ENCODE measurements at places on chromosomes 16 and 17.

- DNase-seq = no peak
Observed at GRCh38 chr17:75603123-75603522, 15.5 kb downstream of the MYO15B start.

GRCh38 chr17:7315570-7316235 lies 543 bp upstream of the GPS2 start:
- DNase-seq = no peak

DNA sequence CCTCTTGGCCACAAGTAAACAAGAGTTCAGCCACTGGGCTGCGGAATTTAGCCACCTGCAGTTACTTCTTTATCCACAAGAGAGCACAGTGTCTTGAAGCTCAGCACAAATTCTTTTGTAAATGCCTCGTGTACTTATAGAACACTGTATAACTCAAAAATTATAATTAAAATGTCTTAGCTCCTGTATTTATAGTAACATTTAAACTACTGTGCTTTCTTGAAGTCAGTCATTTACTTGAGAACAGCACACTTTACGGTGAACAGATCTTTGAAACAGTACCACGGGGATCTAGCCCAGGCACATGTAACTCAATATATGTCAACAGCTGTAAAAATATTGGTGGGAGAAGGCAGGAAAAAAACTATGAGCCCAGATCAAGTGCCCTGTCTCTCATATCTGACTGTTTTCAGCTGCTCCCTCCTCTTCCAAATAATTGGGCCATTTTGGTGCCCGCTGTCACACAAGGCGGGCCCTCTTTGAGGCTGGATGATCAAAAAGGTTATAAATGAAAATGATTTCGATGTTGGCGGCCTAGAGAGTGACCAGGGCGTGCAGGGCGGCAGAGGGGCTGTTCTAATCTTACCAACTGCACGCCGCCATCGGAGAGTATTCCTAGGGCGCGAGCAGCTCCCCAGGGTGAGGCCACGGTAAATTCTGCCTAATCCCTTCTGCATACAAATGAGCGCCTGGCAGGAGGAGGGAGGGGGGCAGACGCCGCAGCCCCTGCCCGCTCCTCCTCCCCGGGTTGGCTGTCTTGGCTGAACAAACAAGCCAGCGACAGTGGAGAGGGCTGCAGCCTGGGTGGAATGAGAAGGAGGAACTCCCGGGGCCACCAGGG lies 183.2 kb downstream of the C16orf78 start:
- DNase-seq = peak; percentile 30

GRCh38 chr17:57938061-57938502 lies 17.1 kb downstream of the CUEDC1 start:
- peak; percentile 59 for DNase-seq

- no peak for DNase-seq
Observed at GRCh38 chr17:80768936-80769335, 222.7 kb upstream of the CHMP6 start.

DNA sequence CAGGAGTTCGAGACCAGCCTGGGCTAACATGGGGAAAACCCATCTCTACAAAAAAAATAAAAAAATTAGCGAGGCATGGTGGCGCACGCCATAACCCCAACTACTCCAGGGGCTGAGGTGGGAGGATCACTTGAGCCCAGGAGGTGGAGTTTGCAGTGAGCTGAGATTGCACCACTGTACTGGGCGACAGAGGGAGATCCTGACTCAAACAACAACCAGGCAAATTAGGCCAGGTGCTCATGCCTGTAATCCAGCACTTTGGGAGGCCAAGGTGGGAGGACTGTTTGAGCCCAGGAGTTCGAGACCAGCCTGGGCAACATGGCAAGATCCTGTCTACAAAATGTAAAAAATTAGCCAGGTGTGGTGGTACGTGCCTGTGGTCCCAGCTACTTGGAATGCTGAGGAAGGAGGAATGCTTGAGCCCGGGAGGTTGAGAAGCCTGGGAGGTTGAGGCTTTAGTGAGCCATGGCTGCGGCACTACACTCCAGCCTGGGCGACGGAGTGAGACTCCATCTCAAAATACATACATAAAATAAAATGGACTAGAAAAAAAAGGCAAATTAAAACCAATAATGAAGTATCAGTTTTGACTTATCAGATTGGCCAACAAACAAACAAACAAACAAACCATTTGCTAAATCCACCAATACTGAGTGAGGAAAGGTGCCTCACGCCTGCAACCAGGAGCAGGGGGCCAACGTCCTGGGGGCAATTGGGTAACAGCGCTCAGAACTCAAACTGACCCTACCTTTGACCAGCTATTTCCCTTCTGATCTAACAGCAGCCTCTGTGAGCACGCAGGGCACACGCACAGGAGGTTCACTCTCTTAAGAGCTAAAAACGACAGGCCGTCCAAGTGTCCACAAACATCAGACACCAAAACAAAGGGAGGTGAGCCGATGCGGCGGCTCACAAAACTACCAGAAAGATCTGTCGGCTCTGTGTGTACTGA lies 19.4 kb upstream of the FASN start:
- DNase-seq = no peak

DNA sequence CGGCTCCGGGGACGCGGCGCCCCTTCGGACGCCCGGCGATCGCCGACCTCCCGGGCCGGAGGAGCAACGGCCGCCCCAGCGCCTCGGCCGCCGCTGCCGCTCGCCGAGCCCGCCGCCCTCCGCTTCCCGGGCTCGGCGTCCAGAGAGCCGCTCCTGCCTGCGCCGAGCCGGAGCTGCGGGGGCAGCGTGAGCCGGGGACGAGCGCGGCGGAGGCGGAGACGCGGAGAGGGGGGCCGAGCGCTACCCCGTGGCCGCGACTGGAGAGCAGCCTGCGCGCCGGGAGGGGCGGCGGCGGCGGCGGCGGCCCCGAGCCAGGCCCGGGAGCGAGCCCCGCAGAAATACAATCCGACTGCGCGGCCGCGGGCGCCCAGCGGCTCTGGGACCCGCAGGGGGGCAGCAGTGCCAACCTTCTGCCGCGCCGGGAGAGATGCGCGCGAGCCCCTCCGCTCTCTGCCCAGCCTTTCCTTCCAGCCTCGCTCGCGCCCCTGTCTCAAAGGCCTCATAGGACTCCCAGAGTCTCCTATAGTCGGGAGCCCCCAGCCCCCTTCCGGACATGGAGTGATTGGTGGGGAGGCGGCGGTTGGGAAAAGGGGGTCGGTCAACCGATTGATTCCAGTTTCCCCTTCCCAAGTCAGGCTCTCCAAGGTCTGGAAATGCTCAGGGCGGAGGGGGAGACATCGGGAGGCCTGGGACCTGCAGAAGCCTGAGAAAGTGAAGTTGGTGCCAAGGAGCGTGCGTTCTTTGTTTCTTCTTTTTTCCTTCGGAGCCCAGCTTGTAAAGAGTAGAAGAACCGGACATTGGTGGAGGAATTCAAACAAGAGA lies 1.0 kb upstream of the SDK2 start:
- peak; percentile 48 for DNase-seq

- peak; percentile 73 for DNase-seq
Observed at GRCh38 chr17:16443511-16444257, 28.3 kb downstream of the TRPV2 start.

DNA sequence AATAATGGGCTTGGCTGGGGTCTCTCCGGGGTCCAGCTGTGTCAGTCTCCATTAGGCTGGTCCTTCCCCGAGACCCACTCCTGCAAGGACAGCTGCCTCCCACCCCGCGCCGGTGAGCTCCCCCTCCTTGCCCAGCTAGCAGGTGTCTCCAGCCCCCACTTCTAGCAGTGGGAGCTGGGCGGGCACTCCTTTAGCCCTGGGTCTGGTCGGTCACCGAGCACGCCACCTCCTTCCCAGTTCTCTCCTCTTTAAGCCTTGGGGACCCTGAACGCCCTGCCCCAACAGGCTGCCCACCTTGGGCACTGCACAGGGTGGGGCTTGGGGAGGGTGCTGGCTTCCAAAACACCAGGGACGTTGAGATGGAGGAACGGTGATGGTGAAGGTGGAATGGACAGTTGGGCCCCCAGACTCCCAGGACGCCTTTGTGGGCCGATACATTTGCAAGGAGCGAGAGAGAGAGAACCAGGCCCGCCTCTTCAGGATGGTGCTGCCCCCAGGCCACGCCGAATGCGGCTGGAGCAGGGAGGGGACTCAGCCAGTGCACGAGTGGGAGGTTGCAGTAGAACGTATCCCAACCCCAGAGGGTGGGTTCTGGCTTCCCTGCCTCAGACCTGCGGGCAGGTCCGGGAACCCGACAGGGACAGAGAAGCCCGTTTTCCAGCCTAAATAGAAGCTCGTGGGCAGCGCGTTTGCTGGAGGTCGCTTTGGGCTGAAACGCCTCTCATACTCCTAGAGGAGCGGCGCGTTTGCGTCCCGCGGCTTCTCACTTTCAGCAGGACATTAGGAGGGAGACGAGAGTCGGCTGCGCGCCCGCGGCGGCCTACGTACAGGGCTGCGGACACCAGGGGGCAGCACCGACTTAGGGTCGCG lies 10.7 kb downstream of the TBX2 start:
- DNase-seq = peak; percentile 39

- no peak for DNase-seq
Observed at GRCh38 chr16:9647981-9648701, 534.1 kb downstream of the GRIN2A start.

DNA sequence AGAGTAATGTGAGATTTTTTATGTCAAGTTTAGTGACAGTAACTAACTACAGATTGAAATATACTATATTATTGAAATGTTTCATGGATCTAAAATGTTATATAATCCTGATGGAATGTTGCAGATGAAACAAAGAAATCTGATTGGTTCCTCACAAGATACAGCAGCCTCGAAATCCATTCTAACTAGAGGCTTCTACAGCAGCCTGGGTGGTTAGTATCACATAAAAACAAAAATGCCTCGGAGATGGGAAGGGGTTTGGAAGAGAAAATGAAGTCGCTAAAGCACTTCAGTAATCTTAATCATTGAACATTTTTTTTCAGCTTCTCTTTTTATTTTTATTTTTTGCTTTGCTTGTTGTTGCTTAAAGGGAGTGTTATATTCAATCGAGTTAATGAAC lies 75.2 kb downstream of the TANC2 start:
- no peak for DNase-seq

DNA sequence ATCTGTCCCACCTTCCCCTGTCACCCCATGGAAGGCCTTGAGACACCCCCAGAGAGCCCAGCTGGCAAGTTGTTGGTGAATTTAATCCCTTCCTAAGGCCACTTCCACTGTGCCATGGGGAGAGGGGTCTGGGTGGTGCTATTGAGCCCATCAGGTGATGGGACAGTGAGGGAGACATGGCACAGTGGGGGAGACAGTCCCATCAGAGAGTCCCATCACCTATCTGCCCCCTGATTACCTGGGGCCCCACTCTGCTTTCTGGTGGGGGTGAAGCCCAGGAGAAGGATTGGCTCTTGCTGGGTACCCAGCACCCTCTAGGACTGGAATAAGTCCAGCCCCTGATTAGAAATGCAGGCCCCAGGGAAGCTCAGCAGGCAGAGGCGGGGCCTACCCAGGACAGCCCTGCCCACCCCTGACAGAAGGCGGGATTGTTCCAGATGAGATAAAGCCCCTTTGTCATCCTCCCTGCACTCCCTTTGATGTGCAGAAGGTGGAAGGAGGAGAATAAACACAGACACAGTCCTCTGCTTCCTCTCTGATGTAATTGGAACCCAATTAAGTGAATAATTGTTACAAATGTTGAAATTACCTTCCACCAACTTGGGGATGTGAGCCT lies 18.9 kb downstream of the TMEM132E start:
- DNase-seq = no peak

- DNase-seq = no peak
Observed at GRCh38 chr16:82016263-82016662, 5.0 kb upstream of the SDR42E1 start.

DNA sequence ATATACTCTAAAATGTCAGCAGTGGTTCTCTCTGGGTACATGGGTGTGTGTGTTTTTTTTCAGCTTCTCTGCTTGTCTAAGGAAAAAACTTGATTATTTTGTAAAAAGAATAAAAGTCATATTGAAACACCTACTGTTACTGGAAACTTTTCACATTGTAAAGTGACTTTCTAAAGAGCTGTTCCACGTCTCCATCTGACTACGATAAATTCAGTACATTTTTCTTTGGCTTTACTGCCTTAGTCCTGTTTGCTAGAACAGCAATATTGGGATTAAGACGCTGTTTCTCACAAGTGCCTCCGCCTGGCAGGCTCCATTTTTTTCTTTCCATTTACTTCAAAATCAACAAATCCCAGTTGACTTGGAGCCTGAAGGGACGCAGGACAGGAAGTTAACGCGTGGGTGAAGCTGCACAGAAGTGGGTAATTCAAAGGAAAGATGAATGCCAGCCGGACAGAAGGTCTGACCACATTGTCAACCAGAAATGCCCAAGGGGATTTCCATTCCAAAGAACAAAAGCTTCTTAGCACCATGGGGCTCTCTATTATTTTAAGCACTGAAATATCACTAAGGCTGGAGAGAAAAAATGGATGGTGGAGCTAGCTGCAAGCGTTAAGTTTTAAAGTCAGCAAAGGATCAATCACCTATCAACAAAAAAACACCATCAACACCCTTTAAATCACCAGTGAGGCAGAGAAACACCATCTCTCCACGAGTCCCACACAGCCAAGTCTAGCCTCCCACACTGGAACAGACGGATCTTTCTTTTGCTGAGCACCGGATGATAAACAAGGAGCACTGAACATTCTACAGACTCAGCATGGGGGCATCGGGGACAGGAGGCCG lies 8.4 kb downstream of the GLOD4 start:
- no peak for DNase-seq

DNA sequence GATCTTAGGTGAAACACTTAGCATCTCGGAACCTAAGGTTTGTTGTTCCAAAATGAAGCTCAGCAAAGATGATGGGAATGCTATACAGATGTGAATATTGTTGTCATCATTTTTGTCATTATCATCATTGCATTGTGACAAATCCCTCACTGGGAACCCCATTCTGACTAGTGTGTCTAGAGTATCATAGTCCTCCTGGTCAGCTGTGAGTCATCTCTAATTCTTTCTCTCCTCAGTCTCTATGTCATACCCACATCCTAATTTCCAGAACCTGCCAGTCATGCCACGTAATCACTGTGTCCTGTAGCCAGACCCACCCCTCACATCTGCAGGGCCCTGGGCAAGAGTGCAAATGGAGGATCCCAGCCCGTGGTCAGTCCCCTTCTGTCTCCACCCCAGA lies 60.5 kb upstream of the CLEC3A start:
- no peak for DNase-seq

DNA sequence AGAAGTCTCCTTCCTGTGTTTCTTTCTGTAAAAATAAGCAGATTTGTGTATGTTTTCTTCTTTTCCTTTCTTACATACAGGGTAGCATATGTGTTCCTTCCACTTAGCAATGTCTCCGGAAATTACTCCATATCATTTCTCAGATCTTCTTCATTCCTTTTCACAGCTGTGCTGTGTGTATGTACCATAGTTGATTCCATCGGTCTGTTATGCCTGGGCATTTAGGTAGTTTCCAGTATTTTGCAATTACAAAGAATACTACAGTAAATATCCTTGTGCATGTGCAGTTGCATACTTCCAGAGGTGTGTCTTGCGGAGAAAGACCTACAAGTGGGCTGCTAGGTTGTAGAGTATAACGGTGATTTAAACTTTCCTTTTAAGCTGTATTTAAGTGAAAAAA lies 69.8 kb downstream of the CLEC16A start:
- DNase-seq = no peak

GRCh38 chr17:61756561-61756960 lies 106.8 kb downstream of the BRIP1 start:
- DNase-seq = no peak

- DNase-seq = no peak
Observed at GRCh38 chr16:80377096-80377956, 163.5 kb upstream of the DYNLRB2 start.

- DNase-seq = no peak
Observed at GRCh38 chr17:703081-703875, 11.4 kb downstream of the VPS53 start.

All from Caco-2 (cell line).